ENCODE measurements at places on chromosomes 2 and 18.

DNA sequence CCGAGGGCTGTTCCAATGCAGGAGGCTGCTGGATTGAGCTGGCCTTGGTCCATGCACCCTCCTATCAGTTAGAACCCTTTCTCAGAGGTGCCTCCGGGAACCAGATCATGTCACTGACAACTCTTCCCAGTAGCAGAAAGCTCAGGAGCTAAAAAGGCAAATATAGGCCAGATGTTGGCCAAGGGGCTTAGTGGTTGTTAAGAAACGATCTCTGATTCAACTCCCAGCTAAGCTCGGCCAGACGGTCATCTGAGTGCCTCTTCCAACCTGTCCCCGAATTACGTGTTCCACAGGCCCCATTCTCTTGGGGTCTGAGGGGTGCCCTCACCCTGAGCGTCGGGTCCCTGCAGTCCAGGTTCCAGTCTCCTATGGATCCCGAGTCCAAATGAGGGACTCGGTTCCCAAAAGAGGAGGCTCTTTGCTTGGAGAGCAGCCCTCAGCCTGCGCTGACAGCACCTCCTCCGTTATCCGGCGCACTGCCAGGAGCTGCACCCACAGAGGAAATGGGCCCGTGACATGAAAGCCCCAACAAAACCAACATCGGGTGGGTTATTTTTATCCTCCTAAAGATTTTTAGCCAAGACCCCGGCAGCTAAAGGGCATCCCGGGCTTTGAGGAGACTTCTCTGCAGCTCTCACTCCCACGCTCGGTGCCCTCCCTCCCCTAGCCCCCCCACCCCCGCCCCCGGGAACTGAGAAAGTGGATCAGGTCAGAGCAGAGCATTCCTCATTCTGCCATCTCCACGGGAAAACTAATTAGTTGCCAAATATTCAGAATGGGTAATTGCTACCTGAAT lies 106.6 kb upstream of the ID2 start:
- no peak for DNase-seq

DNA sequence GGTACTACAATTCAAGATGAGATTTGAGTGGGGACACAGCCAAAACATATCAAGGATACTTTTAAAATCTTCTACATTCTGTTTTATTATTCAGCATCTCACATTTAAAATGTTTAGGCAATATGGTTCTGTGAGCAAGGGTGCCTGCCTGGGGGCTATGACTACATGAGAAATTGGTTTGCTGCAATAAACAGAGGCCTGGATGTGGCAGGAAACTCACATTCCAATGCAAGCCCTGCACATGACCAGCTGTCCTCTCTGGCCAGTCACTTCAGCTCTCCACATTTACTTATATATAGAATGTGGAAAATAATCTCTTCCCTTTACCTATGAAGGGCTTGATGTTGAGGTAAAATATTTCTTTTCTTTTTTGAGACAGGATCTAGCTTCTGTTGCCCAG lies 193.4 kb downstream of the LRRTM1 start:
- peak; percentile 12 for DNase-seq

GRCh38 chr2:190571686-190572085 lies 37.2 kb upstream of the NEMP2 start:
- no peak for DNase-seq

GRCh38 chr2:109124982-109125592 lies 3.9 kb upstream of the SH3RF3 start:
- peak; percentile 65 for DNase-seq

DNA sequence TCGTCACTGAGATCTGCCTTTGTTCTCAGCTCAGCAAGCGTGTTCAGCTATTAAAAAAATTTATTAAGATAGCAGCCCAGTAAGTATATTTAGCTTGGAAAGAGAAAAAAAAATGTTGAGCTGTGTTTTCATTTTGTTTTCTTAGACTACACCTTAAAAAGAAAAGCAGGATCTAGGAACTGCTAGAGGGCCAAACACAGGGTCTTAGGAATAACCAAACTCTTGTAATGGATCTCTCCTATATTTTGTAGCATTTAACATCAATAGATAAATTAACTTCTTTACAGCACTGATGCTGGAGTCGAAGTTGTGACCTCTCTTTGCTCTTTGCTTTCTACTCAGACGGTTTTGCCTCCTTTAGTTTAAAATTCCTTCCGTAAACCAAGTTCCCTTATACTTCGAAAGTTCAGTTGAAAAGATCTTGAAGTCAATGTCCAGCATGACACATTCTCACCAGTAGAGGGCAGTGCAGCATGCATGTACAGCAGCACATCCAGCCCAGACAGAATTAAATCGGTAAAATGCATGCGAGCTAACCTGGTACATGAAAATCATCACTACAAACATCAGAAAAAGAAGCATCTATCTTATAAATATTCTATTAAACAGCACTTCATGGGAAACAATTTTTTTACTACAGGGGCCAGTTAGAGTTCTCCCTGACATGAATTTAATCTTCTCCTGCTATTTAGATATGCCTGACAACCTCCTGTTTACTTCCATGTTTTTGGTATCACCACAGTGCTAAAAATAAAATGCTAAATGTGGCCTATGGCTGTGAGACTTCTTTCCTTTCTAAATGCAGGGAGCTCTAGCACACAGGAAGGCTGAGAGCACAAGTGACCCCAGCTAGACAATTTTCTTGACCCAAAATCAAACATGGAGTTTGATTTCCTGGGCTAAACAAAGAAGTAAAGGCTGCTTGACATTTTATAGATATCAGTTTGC lies 48.2 kb upstream of the MAP3K20 start:
- peak; percentile 48 for DNase-seq

GRCh38 chr2:230774348-230774951 lies 61.8 kb downstream of the CAB39 start:
- no peak for DNase-seq
